Stimulated activated CD4-positive, alpha-beta T cell treated with anti-CD3 and anti-CD28 coated beads, Interleukin-15, amount 100 ng/mL, for 1 hour (primary cell): ENCODE measurements at places on chromosomes 16 and 17.

DNA sequence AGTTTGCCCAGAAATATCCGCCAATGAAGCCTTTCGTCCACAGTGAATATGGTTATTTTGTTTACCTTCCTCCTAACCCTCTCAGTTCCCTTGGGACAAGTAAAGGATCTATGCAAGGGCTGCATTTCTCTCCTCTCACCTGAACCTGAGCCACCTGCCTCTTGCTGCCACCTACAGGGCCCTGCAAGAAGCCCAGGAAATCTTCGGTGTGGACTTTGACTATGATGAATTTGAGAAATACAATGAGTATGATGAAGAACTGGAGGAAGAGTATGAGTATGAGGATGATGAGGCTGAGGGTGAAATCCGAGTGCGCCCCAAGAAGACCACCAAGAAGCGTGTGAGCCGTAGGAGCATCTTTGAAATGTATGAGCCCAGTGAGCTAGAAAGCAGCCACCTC, 14.0 kb downstream of the SUPT6H start:
- no peak for DNase-seq

DNA sequence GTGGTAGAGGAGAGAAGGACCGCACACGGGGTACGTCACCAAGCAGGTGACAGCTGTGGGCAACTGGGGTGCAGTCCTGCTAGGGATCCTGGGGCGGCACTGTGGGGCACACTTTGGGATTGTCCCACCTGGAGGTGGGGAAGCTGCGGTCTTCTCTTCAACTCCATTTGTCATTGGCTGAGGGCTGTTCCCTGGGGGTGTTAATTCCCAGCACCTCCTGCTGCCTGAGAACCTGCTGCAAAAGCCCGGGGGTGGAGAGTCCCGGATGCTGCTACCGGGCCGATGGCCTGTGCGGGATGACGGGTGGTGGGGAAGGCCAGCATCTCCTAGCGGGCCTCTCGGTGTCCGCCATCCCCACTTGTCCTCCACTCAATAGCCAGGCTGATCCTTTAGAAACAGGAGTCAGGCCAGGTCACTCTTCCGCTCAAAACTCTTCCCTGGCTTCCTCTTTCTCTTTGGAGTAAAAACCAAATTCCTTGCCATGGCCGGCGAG, 100.2 kb downstream of the CYLD start:
- DNase-seq = no peak

- no peak for DNase-seq
Measured at GRCh38 chr16:51655249-51655648, 504.2 kb upstream of the SALL1 start.

DNA sequence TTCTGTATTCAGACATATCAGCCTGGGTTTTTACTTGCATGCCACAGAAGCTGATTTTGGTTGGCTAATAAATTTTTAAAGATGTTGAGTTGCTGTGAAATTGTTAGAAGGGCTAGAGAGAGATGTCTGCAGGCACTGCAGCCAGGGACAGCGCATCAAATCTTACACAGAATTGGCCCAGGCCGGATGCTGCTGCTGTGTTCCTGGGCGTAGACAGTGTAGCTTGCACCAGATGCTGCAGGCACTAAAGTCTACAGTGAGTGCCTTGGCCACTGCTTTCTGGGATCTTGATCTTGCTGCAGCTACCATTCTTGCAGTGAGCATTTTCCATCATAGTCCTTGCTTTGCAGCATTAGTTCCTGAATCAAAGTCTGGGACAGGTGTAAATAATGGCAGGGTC, 169.9 kb downstream of the SPECC1 start:
- DNase-seq = no peak

- DNase-seq = no peak
Measured at GRCh38 chr17:11363565-11364117, 122.6 kb downstream of the SHISA6 start.
